GM03348 (cell line): ENCODE measurements at places on chromosomes 16 and 17.

GRCh38 chr16:57133886-57134285 lies 41.5 kb downstream of the CPNE2 start:
- no peak for DNase-seq

DNA sequence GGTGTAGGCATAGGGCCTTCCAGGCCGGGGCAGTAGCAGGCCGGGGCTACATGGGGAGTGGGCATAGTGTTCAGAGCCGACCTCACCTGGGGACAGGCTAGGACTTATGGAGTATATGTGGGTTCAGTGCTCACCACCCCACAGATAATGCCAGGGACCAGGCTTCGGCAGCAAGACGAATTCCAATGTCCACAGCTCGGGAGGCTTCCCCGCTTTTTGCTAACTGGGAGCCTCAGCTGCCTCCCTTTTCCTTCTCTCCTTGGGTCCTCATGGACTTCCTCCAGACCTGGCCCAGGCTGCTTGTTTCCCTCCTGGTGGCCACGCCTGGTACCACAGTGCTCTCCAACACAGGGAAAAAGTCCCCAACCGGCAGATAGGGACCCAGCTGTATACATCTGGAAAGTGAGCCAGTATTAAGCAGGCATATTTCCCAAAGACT lies 20.1 kb upstream of the SLC46A1 start:
- DNase-seq = no peak

DNA sequence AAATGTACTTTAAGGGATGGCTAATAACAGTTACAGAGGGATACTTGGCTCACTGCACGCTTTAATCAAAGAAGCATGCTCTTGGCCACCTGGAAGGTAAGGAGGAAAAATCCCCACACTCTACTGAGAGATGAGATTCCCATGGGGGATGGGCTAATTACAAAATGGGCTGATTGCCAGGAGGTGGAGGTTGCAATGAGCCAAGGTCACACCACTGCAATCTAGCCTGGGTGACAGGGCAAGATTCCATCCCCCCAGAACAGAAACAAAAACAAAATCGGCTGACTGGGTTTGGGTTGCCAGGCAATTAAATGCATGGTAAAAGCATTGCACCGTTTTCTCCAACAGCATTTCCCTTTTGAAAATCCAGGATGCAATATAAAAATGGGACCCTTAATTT lies 18.0 kb downstream of the N4BP1 start:
- no peak for DNase-seq

GRCh38 chr16:31344712-31345111 lies 10.3 kb upstream of the ITGAX start:
- DNase-seq = no peak

GRCh38 chr16:9484426-9484825 lies 393.0 kb downstream of the HAPSTR1 start:
- DNase-seq = no peak
